Fibroblast of villous mesenchyme (primary cell): ENCODE measurements at places on chromosomes 4 and X. TPM values are rescaled to one million over a fixed set of nuclear protein-coding genes. Genes with fewer than 3 reads are reported as not detected.

DNA sequence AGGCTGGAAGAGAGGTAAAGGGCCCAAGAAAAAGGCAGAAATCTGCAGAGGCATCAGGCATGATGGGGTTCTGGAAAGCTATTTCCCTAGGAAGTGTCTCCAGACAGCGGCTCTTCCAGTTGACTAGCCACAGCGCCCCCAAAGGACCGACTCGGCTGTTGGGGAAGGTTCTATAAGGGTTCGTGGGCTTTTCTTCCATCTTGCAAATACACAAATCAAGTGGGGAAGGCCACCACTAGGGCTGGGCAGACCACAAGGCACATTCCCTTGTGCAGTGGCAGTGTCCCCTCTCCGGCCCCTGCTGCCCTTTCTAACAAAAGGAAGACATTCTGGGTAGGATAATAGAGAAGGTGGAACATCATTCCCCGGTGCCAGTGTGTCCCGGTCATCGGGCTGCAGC lies 18.2 kb downstream of the BCOR start:
- no peak for DNase-seq

The P2RY8 gene
- total RNA-seq, result not detected in 2 replicates

The DUSP21 gene
- not detected in 2 replicates for total RNA-seq

- DNase-seq, result no peak
Measured at GRCh38 chr4:92953462-92953861, 649.7 kb downstream of the GRID2 start.

The TENM3 gene
- total RNA-seq, result 24.2 and 26.4 TPM in 2 replicates

The PCDH7 gene
- 53.1 and 122 TPM in 2 replicates for total RNA-seq

The POU3F4 gene
- total RNA-seq, result not detected in 2 replicates

DNA sequence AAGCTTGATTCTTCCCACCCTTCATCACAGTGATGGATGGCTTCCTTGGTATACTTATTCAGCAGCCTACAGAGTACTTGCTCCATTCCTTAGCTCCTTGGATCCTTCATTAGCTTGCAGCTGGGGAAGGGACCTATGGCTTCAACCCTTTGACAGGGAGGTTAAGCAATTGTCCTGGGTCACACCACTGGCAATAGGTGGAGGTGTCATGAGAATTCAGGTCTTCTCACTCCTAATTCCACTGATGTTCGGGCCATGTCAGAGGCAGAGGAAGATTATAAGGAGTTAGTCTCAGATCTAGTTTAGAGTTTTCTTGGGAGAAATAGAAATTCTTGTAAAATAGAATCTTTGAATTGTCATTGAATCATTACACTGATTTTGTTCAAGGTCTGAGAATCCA lies 24.5 kb downstream of the EREG start:
- no peak for DNase-seq

DNA sequence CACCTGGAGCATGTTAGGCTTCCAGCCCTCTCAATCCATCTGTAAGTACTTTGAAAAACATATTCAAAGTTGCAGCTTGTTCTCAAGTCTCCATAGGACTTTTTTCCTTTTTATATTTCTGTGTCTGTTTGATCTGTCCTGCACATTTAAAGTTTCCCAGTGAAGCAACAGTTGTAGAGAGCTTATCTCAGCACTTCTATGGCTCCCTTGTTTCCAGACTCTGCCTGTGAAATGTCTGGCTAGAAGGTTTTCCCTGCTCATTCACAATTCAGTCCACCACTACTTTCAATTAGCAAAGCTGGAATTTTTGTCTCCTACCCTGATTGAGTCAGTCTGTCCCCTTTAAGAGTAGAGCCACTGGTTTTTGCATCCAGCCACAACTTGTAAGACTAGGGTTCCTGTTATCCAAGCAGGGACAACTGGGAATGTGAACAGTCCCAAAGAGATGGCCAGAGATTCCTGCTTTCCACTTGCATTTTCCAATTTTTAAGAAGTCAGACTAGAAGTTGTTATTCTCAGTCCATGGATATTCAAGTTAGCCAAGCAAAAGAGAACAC lies 116.1 kb downstream of the GASK1B start:
- DNase-seq, result no peak

DNA sequence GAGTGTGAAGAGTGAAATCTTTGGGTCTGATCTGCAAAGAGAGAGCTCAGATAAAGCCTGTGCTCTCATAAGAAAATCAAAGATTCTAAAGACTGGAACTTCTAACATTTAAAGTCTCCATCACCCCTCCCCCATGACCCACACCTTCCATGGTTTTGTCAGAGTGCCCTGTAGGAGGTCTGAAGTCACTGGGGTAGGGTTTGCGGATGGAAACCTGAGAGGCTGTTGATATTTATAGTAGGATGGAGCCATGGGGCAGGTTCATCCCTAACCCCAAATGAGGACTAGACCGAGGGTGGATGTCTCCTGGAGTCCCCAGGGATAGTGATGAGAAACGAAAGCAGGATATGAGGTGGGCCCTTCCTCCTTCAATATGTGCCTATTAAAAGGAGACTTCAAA lies 28.4 kb upstream of the NLGN4X start:
- DNase-seq, result no peak

DNA sequence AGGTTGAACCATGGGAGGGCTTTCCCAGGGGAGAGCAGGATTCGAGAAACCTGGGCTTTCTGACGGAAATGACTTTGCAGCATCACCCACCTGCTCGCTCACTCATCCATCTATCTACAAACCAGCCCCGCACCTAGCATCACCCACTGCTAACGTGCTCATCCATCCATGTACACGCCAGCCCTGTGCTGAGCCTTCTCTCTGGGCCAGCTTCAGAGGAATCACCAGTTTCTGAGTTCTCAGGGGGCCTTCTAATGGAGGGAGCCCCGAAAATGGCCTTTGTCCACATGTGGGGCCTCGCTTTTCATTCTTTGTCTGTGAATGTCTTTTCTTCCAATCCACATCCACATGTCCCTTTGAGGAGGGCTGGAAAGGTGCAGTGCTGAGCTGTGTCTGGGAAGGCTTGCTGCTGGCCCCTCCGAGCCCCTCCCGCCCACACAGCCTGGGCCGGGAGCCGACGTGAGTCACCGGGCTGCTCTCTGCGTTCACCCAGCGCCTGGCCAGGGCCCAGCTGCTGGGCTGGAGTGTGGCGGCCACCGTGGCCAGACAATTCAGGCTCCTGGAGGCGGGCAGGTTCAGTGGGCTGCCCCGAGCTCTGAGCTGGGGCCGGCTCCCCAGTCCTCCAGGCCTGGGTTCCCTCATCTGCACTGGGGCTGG lies 14.7 kb downstream of the SORCS2 start:
- peak; percentile 80 for DNase-seq

The TCEANC gene
- 2.3 and 5.2 TPM in 2 replicates for total RNA-seq

The NSG1 gene
- 0.32 and 0.86 TPM in 2 replicates for total RNA-seq

- DNase-seq, result no peak
Measured at GRCh38 chr4:158229768-158230167, 19.5 kb downstream of the TMEM144 start.

The S100P gene
- not detected in 2 replicates for total RNA-seq
